ENCODE measurements at places on chromosomes 6 and 20.

DNA sequence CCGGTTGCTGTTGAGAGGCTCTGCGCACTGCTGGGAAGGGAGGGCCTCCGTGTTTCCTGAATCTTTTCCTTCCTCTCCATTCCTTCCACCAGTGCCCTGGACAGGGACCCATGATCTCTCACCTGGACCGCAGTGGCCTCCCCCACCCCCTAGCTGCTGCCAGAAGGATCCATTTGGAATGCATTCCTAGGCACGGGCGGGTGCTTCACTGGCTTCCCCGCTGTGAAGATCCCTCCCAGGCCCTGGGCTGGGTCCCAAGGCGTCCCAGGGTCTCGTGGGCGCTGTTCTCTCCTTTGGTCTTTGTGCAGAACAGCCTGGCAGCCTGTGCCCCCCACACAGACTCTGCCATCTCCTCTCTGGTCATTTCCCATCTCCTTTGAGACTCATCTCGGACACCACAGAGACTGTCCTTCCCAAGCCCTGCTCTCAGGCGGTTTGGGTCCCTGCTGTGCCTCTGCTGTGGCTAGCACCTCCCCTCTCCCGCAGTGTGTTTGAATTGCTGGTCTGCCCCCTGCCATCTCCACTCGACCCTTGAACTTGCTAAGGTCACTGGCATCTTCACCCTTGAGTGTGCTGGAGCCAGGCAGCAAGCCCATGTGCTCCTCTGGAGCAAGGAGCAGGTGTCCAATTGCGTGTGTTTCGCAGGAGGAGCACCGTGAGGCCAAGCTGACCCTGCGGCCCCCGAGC, 59.0 kb downstream of the TCP11 start:
- DNase-seq, result no peak

DNA sequence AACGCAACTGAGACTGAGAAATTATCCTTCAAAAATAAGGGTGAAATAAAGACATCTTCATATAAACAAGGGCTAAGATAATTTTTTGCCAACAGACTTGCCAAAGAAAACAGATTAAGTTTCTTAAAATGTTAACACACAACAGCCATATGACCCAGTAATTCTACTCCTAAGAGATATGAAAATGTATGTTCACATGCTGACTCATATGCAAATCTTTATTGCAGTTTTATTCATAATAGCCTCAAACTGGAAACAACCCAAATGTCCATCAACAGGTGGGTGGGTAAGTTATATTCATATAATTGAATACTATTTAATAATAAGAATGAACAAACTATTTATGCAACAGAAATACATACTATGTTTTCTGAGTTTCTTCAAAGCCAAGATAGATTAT, 140.1 kb downstream of the REV3L start:
- DNase-seq, result no peak

- DNase-seq, result no peak
These were observed 297.5 kb upstream of the FERMT1 start for GRCh38 chr20:6420336-6420735.

DNA sequence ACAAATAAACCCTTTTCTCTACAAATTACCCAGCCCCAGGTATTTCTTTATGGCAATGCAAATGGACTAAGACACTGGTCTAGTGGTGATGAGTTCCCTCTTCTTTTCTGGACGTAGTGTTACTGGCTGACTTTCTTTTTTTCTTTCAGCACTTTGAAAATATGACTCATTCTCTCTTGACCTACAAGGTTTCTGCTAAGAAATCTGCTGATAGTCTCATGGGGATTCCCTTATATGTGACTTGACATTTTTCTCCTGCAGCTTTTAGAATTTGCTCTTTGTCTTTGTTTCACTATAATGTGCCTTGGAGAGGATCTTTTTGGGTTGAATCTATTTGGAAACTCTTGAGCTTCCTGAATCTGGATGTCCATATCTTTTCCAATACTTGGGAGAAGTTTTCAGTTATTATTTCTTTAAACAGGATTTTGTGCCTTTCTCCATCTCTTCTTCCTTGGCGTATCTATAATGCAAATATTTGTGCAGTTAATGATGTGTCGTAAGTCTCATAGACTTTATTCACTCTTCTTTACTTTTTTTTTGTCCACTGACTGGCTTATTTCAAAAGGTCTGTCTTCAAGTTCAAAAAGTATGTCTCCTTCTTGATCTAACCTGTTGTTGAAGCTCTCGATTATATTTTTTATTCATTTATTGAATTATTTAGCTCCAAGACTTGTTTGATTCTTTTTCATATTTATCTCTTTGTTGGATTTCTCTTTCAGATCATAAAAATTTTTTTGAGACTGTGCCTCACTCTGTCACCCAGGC, 42.2 kb upstream of the TPD52L1 start:
- no peak for DNase-seq

- DNase-seq, result no peak
These were observed 3.2 kb downstream of the BHLHE23 start for GRCh38 chr20:63003546-63003945.

- no peak for DNase-seq
These were observed 108.4 kb upstream of the PLEKHG1 start for GRCh38 chr6:150491131-150491810.

- DNase-seq, result no peak
These were observed 92.2 kb upstream of the MPC1 start for GRCh38 chr6:166474721-166475565.

DNA sequence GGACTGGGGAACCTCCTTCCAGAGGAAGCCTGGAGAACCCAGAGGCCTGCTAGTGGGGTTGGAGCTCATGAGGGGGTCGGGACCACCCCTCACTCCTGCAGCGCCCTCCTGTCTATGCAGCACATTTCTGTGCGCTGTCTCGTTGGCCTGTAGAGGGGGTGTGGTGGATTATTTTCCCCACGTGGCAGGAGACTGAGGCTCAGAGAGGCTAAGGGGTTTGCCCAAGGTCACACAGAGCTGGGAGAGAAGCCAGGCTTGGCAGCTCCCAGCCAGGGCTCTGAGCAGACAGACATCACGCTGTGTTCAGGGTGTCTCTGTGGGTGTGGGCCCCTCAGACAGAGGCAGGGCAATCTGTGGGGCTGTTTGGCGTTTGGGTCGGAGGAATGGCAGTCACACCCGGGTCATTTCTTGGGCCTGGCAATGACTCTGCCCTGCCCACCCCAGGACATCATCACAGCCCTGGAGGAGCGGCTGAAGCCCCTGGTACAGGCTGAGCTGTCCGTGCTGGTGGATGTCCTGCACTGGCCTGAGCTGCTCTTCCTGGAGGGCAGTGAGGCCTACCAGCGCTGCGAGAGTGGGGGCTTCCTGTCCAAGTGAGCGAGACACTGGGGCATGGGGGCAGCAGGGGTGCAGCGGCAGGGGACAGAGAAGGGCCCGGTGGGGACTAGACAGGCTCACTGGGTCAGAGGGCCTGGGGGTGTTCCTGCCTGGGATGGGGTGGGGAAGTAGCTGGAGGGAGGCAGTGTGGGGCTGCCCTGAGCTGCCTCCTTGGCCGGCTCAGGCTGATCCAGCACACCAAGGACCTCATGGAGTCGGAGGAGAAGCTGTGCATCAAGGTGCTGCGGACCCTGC, 27.7 kb downstream of the UQCC2 start:
- no peak for DNase-seq

DNA sequence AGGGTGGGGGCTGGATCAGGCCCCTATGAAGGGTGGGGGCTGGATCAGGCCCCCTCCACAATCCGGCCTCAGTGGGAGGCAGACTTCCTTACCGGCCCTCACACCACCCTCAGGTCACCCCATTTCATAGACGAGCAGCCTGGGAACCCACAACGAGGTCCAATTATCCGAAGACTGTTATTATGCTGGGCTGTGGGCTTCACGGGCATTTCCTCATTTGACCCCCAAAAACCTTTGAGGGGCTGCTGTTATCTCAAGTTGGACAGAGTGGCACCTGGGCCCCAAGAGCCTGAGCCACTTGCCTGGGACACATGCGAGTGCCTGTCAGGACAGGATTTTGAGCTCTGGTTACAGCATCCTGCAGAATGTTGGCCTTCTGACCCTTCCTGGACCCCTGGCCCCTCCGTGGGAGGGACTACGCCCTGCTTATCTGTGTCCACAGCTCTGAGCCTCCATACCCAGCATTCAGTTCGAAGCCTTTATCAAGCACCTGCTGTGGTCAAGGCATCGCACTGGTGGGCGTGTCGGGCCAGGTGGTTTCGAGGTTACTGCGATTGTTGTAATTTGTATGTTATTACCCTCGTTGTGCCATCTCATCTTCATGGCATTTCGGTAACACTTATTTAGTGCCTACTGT, 34.5 kb upstream of the PCMTD2 start:
- no peak for DNase-seq

DNA sequence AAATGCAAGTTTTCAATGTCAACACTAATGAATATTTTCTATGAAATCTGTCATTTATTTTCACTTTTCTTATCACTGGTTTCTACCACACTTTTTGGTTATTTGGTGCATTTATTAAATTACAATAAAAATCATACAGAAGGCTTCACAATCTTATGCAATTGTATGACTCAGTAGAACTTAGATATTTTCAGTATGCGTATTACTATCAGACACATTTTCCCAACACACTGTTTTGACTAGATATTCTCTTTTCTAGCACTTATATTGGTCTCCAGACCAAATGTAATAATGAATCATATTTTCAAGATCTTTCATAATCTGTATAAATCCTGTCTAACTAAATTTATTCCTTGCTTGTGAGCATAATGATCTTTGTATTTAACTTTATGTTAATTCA, 74.1 kb downstream of the FAM83B start:
- no peak for DNase-seq

DNA sequence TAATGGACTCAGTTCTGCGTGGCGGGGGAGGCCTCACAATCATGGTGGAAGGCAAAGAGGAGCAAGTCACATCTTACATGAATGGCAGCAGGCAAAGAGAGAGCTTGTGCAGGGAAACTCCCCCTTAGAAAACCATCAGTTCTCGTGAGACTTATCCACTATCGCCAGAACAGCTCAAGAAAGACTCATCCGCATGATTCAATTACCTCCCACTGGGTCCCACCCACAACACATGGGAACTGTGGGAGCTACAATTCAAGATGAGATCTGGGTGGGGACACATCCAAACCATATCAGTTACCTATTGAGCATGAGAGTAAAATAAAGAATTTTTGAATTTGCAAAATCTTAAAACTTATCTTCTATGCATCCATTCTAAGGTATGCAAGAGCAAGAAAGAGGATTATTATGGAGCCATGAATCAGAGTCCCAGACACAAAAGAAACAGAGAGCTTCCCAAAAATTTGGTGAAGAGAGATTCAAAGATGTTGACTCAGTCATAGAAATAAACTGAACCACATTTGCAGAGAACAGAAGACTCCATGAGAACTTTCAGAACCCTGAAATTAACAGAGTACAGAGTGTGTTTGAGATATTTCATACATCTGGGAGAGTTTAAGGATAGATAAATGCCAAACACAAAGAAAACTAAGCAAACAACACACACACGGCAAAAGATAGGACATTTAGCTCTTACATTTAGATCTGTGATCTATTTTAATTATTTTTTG, 17.1 kb upstream of the MOXD1 start:
- DNase-seq, result no peak

- DNase-seq, result no peak
These were observed 87.7 kb downstream of the RREB1 start for GRCh38 chr6:7195339-7196018.

- no peak for DNase-seq
These were observed 64.6 kb downstream of the SLC35F1 start for GRCh38 chr6:117971637-117972036.

DNA sequence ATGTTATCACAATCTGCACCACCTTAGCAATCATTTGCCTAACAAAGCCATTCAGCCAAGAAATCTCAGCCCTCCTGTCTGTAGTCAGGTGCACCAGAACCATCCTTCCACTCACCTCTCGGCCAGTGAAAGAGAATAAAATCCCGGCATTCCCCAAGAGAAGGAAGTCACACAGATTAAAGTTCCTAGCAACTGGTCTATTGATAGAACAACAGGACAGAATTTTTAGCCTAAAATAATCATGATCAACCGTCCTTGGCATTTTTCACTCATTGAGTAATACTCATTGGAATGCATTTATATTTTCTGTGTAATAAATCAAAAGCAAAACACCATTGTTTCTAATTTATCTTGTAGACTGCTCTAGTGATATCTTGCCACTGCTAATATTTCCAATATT, 85.7 kb upstream of the CDH4 start:
- no peak for DNase-seq

DNA sequence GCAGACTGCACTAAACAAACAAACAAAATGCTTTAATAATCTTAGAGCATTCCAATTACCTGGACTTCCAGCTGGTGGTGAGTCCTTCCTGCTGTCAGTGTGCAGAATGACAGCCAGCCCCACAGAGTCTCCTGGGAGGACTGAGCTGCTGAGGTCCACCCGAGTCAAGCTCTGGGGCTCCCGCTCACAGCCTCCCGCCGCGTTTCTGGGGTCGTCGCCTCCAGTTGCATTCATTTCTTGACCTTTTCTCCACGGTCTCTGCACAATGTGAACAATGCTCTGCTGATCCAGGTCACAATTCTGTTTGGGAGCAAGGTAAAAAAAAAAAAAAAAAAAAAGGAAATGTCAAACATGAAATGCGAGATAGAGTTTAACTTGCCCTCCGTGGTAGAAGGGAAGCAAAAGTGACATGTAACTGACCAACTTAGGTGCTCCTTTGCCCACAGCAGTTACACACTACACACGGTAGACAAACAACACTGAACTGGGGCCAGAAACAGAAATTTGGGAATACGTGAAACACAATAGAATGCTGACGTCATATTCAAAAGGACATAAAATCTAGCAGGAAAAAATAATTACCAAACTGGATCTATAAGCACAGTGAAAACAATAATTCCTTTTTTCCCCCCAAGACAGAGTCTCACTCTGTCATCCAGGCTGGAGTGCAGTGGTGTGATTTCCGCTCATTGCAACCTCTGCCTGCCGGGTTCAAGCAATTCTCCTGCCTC, 464.9 kb downstream of the PRKN start:
- no peak for DNase-seq

DNA sequence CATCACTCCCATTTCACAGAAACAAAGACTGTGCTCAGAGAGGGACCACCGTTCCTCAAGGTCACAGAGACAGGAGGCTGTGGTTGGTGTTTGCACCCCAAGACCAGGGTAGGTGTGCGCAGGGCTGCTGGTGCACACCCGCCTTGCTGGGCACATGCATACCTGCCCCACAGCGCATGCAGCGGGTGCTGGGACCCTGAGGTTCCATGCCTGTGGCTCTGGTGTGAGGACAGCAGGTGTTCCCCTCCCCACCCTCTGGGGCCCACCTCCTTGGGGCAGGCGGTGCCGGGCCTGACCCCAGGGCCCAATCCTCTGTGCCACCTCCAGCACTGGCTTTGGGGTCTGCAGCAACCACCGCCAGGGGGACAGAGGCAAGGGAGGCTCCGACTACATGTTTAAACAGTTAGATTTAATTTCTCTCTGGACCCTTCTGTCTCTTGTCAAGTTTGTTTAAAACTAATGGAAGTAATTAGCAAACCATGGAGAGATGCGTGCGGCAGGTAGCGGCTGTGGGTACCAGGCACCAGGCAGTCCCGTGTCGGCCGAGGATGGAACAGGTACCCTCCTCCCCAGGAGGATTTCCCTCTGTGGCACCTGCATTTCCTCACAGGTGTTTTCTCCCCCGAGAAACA, 327.8 kb downstream of the TAF4 start:
- no peak for DNase-seq

- no peak for DNase-seq
These were observed 200.7 kb downstream of the HDGFL1 start for GRCh38 chr6:22770054-22770453.

- no peak for DNase-seq
These were observed 36.5 kb upstream of the TNFAIP3 start for GRCh38 chr6:137830511-137830911.

All from KBM-7 (cell line).